Activated naive CD4-positive, alpha-beta T cell treated with Interleukin-2 at 50 U/mL for 16 hours (primary cell): ENCODE measurements at places on chromosomes 7 and 10.

- no peak for DNase-seq
Measured at GRCh38 chr10:125370578-125370977, 210.2 kb upstream of the CTBP2 start.

GRCh38 chr7:22628112-22628511 is 98.9 kb upstream of the IL6 start:
- no peak for DNase-seq

- DNase-seq = no peak
Measured at GRCh38 chr10:128265596-128265995, 139.4 kb upstream of the MKI67 start.

- DNase-seq = no peak
Measured at GRCh38 chr7:130593033-130593432, 75.5 kb downstream of the COPG2 start.

GRCh38 chr10:79206300-79207095 is 137.7 kb downstream of the ZMIZ1 start:
- no peak for DNase-seq

- DNase-seq = no peak
Measured at GRCh38 chr10:121216295-121216694, 365.1 kb downstream of the WDR11 start.

DNA sequence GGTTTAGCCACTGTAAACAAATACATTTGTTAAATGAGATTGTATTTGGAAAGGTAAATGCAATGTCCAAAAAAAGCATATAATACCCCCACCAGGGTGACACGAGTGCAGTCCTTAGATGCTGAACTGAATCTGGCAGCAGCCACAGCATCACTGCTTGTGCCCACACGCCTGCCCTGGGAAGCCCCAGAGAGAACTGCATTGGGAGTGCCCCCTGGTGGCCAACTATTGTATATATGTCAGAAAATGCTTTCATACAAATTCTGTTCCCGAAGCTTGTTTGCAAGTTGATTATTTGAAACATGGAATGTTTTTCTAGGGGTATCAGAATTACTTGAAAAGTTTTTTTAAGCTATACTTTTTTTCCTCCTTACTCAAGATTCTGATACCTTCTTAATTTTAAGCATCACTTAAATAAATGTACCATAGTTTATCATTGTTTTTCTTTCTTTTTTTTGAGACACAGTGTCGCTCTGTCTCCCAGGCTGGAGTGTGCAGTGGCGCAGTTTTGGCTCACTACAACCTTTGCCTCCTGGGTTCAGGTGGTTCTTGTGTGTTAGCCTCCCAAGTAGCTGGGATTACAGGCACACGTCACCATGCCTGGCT is 50.1 kb downstream of the LANCL2 start:
- peak; percentile 81 for DNase-seq

DNA sequence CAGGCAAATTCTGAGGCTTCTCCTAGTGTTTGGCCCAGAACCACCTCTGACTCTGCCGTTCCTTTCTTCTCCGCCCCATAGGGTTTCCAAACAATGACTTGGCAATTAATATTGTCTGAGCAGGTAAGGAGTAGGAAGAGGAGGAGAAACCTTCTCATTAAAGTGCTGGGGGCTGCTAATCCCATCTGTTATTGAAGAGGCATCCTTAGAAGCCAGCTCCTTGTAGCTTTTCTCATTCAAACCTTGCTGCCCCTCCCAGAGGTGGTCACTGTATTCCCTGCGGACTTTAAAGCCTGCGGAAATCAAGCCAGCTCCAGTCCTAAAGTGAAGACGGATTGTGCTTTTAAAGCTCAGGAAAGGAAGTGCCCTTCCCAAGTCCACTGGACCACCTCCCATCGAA is 1.4 kb upstream of the NKX1-2 start:
- no peak for DNase-seq

GRCh38 chr7:39588416-39588815 is 22.2 kb downstream of the YAE1 start:
- no peak for DNase-seq

DNA sequence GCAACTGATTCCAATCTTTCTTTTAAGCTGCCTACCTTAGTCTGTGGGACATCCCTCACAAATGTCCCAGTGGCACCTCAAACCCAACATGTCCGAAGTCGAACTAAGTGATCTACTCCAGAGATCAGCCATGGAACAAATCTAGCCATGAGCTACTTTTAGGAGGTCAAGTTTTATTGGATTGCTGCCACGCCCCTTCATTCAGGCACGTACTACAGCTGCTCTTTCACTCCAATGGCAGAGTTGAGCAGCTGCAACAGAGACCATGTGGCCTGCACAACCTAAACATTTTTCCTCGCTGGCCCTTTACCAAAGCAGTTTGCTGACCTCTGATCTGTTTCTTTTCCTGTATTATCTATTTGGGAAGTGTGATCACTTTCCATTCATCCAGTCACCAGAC is 192.4 kb upstream of the CDCA7L start:
- no peak for DNase-seq

GRCh38 chr7:31553661-31554081 is 39.8 kb downstream of the ITPRID1 start:
- DNase-seq = no peak

GRCh38 chr10:127576740-127577161 is 27.6 kb downstream of the NPS start:
- DNase-seq = no peak

DNA sequence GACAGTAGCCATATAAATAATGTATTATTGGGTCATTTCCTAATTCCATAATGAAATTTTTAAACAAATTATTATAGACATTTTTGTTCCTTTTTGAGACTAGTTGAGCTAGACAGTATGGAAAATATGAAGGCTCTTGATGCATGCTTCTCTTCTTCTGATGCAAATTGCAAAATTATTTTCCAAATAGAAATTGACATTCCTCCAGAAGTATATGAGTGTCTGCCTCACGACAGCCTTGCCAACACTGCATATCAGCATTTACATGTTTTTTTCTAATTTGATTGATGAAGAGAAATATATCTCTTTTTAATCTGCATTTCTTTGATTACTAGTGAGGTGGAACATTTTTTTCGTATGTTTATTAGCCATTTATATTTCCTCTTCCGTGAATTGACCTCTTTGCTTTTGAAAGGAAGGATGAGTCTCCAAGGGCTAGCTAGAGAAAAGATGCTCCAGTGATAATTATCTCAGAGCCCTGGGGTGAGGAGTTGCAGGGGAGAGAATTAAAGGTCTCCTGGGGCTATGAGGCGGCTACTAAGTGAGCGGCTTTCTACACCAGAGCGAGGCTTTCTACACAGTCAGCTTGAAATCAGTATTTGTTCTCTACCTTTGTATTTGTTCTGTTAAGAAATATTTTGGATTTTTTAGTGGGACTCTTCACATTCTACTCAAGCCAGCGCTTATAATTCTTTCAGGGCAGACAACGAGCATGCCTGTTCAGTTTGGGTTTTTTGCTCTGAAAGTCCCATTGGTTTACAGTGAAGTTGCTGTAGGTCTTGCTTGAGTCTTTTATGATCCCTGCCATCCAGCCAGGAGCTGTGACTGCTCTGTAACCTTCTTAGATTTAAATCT is 712.2 kb upstream of the GALNT17 start:
- no peak for DNase-seq

DNA sequence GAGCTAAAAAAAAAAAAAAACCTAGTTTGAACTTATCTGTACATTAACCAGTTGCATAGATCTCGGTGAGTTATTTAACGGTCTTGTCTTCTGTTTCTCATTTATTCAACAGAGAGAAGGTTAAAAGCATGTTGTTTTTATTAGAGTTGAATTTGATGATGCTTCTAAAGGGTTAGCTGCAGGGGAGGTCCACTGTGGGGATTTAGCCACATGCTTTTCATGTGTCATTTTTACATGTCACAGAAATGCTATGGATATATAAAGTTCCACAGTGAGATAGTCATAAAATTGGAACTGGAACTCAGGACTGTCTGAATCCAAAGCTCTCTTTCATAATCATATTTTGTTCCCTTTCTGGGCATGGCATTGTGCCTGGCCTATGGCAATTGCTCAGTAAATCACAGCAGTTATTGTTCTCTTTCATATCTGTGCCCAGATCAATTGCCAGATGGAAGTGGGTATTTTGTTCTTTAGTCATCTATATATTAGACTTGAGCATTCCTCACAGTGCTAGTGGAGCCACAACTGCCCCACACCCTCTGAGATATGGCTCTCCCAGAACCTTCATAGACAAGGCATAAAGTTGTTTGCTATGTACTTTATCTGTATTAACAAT is 578.8 kb downstream of the NRG3 start:
- DNase-seq = no peak

- no peak for DNase-seq
Measured at GRCh38 chr7:46583656-46584055, 662.6 kb upstream of the IGFBP3 start.

GRCh38 chr7:82699773-82700186 is 256.2 kb upstream of the CACNA2D1 start:
- no peak for DNase-seq

DNA sequence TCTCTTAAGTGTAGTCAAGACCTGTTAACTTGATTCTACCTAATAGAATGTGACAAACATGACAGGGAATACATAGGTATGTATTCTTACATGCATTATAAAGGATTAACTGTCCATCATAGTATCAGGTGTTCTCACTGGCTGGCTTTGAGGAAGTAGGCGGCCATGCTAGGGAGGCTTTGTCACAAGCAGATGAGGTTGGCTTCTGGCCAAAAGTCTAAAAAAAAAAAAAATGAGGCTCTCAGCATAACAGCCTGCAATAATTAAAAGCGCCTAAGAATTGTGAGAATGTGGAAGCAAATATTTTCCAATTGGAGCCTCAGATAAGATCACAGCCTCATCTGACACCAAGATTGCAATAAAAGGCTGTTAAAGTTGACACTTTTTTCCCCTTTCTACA is 1256.8 kb upstream of the SORCS1 start:
- DNase-seq = no peak

- no peak for DNase-seq
Measured at GRCh38 chr7:5636914-5637313, 144.5 kb downstream of the RNF216 start.

GRCh38 chr7:29442146-29442545 is 121.5 kb upstream of the PRR15 start:
- DNase-seq = no peak

- no peak for DNase-seq
Measured at GRCh38 chr10:27446091-27446918, 57.8 kb upstream of the RAB18 start.

DNA sequence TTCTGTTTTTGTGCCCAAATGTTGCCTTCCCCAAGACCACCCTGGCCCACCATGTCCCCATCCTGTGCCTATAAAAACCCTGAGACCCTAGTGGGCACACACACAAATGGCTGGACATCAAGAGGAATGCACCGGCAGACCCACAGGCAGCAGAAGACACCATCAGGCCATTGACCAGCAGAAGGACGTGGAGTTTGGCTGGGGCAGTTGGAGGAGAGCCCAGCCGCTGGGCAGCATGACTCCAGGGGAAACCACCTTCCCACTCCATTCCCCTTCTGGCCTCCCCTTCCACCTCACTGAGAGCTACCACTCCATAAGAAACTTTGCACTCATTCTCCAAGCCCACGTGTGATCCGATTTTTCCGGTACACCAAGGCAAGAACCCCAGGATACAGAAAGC is 309.2 kb downstream of the CAMK1D start:
- no peak for DNase-seq

DNA sequence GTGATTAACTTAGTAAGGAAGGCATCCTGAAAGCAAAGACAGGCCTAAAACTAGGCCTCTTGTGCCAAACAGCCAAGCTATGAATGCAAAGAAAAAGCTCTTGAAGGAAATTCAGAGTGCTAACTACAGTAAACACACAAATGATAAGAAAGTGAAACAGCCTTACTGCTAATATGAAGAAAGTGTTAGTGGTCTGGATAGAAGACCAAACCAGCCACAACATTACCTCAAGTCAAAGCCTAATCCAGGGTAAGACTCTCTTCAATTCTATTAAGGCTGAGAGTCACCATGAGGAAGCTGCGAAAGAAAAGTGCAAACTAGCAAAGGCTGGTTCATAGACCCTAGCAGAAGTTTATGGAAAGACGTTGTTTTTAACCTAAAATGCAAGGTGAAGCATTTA is 66.0 kb downstream of the IPMK start:
- DNase-seq = no peak

GRCh38 chr10:50332108-50332842 is 81.0 kb upstream of the ASAH2 start:
- DNase-seq = no peak

DNA sequence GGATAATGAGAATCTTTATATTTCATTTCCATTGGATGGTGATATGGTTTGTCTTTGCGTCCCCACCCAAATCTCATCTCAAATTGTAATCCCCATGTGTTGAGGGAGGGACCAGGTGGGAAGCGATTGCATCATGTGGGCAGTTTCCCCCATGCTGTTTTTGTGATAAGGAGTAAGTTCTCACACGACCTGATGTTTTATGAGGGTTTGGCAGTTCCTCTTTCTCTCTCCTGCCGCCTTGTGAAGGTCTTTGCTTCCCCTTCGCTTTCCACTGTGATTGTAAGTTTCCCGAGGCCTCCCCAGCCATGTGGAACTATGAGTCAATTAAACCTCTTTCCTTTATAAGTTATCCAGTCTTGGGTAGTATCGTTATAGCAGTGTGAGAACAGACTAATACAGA is 59.4 kb downstream of the MTPN start:
- DNase-seq = no peak

- DNase-seq = no peak
Measured at GRCh38 chr10:28375399-28376354, 72.8 kb upstream of the MPP7 start.

DNA sequence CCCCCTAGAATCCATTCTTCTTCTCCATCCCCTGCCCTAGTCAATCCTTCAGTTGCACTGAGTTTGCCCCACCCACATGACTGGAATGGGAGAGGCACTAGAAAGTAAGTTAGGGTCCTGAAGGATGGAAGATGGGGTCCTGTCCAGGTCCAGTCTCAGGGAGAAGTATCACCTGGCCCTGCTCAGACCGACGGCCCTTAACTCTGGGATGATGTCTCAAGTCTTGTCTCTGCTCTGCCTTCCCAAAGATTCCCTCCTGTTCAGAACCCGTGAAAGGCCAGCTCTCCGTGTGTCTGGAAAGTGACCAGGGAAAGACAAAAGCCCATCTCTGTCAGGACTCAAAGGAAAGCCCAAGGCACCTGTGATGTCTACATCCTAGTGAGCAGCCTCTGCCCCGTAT is 88.8 kb downstream of the OAT start:
- DNase-seq = no peak

DNA sequence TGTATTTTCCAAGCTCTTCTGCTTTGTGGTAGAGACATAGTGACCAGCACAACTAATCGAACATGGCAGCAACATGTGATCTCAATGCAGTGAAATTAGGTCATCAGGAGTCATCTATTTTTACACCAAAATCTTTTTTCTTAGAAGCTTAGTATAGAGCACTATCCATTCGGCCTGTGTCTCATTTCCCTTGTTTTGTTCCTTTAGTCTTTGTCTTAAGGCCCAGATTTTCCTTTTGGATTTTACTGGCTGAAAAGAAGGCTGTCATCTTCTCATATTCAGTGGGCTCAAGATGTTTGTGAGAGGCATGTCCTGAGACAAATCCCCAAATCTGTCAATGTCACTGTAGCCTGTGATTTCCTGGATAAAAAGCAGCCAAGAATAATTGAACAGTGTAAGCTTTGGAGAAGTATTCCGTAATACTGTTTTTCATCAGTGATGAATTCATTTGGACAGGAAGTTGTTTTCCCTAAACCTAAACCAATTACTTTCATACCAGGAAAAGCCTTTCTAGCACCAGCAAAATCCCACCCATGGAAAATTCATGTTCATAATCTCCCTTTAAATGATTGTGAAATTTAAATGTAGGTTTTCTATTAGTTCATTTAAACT is 55.2 kb downstream of the MAGI2 start:
- no peak for DNase-seq
